ENCODE measurements at places on chromosomes 2 and 18.

DNA sequence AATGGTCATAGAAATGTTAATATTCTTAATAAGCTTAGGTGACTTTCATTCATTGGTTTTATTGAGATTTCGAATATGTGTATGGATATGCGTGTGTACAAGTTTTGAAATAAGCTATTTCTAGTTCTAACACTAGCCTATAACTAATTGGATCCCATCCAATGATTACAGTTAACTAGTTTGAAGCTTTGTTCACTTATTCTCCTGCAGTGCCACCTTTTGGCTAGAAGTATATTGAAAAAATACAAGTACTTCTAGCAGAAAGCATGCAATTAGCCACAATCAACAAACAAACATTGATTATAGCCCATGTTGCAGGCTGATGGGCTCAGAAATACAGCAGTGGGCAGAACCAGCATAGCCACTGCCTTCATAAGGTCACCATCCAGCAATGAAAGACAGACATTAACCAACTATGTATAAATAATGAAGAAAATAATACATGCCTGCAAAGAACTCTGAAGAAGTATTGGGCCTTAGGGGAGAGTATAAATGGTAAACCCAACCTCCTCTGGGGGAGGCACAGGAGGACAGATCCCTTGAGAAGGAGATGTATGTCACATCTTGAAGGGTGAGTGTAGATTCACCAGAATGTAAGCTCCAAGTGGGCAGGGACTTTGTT lies 5.1 kb upstream of the PIEZO2 start:
- DNase-seq, result no peak

GRCh38 chr2:224069172-224069571 lies 30.1 kb upstream of the SERPINE2 start:
- no peak for DNase-seq

GRCh38 chr2:239042551-239043320 lies 194.9 kb downstream of the TWIST2 start:
- no peak for DNase-seq

DNA sequence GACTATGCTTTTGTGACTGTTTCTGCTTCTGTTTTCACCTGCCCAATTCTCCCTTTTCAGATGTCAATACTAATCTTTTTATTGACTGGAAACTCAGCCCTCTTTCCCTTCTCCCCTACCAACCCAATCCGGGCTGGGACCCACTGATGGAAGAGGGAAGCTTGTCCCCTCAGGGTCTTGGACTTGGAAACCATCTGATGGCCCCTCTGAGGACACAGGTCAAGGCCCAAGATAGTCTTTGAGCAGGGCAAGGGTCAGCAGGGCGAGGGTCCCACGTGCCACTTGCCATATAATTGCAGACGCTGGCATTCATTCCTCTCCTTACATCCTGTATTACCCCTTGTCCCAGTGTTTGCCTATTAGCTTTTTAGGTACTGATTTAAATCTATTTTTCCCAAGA lies 678.2 kb upstream of the FANCL start:
- DNase-seq, result no peak

DNA sequence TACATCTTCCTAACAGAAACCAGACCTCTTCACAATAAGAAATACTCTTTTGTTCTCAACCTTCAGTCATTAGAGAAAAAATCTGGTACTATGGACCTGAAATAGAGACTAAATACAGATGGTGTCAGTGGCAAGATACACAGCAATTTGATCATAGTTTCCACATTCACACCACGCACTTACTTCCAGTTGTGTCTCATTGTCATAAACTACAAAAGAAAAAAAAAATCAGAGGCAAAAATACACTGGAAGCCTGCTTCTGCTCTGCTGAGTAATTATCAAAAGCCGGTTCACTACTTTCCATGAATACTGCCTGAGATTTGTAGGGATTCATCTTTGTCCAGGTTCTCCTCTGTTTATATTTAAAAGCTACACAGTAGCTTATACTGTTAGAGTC lies 182.6 kb downstream of the PID1 start:
- no peak for DNase-seq

DNA sequence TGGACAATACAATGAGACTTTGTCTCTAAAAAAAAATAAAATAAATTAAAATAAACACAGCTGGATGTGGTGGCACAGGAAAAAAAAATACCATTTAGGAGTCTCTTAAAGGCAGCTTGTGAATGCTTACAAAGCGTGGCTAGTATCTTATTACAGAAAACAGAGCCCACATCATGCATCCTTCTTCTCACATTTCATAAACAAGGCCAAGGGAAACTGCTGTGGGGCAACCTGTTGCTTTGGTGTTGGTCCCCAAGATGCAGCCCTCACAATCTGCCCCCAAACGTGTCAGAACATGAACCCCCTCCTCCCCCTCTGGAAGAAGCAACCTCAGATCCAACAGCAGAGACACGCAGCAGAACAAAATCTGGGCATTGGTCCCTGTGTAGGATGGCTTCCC lies 2.6 kb downstream of the SLC14A1 start:
- DNase-seq, result no peak

GRCh38 chr2:15043336-15044058 lies 411.0 kb downstream of the LRATD1 start:
- no peak for DNase-seq

DNA sequence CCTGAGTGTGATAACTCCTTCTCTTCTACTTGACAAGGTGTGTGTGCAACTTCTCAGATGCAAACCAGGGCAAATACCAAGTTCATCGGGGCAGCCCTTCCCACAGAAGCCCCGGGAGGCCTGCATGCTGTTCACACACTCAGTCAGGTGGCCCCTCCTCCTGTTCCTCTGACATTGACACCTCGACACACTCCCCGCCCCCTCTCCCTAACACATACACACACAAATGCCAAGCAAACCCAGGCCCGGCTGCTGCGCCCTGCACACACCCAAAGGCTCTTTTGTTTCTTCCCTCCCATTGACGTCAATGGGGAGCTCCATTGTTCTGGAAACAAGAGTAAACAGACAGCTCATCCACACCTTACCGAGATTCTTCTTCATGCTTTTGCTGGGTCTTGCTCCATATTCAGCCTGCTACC lies 1.7 kb upstream of the PER2 start:
- DNase-seq, result no peak

DNA sequence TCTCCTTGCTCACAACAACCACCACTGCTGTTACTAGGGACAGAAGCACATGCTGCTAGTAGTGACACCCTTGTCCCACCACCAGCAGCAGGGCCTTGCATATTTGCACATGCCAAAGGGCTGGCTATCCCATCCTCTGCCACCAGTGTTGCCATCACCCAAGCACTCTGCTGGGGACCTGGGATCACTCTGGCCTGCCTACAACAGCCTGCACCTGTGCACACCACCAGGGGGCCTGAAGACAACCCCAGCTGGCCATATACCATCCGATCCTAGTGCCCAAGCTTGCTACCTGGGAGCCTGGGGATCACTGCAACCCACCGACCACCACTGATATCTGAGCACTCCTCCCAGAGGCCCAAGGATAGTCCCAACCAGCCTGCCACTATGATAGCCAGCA lies 99.9 kb upstream of the FANCL start:
- DNase-seq, result no peak

GRCh38 chr2:58072102-58072501 lies 25.5 kb downstream of the VRK2 start:
- no peak for DNase-seq

- DNase-seq, result no peak
Measured at GRCh38 chr2:215394102-215394805, 41.6 kb downstream of the FN1 start.
